ENCODE measurements at places on chromosomes 5 and 9.

- no peak for DNase-seq
Observed at GRCh38 chr5:115755675-115756074, 60.8 kb downstream of the CDO1 start.

DNA sequence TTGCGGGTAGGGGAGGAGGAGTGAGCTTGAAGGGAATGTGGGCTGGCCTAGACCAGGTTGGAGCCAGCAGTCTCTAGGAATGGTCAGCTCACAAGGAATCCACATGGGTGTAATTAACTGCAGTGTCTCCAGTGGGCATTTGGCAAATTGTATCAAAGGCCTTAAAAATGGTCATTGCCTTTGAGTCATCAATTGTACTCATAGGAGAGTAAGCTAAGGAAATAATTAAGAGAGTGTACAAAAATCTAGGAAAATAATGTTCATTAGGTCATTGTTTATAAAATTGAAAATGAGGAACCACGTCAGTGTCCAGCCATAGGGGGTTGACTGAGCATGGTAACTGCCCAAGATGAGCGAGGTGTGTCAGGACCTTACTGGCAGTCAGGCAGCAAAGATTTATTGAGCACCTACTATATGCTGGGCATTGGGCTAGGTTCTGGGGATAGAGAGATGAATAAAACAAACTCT, 29.8 kb upstream of the RPL26L1 start:
- DNase-seq = no peak

DNA sequence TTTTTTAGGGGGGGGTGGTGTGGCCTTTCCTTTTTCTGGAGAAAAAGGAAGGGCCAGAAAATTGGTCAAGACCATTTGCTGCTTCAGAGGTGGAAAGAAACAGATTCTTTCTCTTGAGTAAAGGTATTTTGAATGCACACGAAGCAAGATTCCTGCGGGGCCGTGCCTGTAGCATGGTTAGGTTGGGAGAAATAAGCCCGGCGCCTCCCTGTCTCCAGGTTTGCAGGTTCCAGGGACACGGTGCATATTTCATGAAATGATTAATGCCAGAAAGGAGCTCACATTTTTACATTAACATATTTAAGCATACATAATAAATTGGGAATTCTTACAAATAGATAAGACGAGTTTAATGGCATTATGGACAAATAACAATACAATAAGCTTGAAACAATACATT, 409.5 kb upstream of the IRX1 start:
- no peak for DNase-seq

- no peak for DNase-seq
Observed at GRCh38 chr5:1251678-1252580, 26.7 kb downstream of the SLC6A18 start.

DNA sequence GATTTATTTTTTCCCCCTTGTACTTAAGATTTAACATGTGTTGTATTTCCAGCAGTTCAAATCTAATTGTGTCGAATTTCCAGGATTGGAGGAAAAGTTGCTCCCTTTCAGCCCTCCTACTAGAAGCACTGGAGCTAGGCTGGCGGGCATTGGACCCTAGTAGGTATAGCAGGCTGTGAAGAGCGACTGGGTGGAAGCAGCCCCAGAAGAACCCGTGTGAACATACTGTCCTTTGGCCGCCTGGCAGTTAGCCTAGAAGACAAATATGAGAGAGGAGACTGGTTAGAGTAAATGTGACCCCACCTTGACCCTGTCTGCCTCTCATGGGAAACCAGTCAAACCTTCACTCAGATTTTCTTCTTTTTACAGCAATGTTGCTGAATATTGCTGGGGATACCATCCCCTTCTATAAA, 13.9 kb downstream of the ALDOB start:
- DNase-seq = no peak

GRCh38 chr5:164341056-164341619, 835.7 kb downstream of the MAT2B start:
- no peak for DNase-seq

GRCh38 chr9:136849960-136850865, 1.0 kb downstream of the PHPT1 start:
- DNase-seq = no peak

GRCh38 chr5:131323378-131323777, 59.5 kb downstream of the CDC42SE2 start:
- DNase-seq = no peak

DNA sequence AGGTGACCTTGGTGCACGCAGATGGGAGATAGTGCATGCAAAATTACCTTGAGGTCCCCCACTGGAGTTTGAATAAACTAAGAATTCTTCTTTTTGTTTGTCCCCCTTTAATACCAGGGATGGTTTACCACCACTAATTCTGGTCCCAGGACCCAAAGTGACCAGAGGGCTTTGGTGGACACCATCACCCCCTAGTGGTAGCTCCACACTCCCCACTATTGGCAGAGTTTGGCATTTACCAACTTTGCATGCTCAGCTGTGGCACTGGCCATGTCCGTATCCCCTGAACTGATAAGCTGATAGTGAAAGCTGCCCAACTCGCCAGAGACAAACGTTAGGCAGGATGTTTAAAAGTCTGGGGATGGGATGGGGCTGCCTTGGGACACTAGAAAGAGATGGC, 3.3 kb downstream of the ASTN2 start:
- peak; percentile 10 for DNase-seq

- DNase-seq = no peak
Observed at GRCh38 chr5:177410575-177410974, 1.2 kb upstream of the F12 start.

- no peak for DNase-seq
Observed at GRCh38 chr9:120913647-120914264, 12.8 kb downstream of the TRAF1 start.

- no peak for DNase-seq
Observed at GRCh38 chr9:98168941-98169488, 23.4 kb downstream of the CORO2A start.

DNA sequence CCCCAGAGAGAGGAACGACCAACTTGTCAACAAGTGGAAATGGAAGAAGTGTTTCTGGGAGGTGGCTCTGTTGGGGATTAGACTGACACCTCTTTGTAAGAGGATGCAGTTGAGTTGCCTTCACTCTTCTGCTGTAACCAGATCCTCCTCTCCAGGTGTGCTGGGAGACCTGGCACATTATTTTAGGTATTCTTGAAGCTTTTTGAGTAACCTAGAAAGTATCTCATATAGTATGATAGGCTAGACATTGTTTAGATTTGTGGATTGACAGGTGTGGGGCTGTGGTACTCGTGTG, 21.6 kb downstream of the SNX30 start:
- DNase-seq = no peak

DNA sequence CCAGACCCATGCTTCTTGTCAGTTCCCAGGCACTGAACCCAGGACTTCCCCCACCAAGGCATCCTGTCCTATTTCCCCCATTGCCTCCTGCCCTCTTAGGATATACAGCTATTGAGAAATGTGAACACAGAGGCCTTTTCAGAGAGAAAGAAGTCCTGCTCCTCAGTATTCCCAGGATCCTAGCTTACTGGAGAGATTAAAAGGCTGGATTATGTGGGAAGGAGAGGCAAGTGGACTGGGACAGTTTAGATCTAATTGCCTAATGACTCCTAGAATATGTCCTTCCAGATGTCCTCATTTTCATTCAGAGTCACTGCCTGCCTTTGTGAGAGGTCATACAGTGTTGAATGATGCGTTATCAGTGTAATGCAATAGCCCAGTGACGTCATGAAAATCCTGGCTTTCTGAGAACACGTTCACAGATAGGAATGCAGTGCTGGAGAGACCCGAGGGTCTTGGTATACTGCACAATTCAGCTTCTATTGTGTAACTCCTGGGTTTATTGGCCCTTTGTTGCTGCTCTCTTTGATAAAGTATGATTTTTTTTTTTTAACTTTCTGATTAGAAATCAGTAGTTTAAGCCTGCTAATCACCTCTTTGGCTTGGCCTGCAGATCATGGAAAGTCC, 26.2 kb downstream of the WWC1 start:
- no peak for DNase-seq

DNA sequence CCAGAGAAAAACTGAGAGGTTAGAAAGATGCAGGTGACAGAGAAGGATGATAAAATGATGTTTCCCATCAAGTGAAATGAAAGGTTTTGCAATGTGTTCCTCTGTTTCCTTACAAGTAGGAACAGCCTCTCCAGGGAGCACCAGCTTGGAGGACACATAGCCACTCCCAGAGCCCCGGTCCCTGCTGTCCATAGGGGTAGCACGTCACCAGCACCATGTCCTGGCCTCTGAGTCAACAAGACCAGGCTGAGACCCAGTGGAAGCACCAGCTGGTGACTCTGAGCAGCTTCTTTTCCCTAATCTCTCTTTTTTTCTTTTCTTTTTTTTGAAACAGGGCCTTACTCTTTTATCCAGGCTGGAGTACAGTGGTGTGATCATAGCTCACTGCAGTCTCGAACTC, 19.4 kb upstream of the HMCN2 start:
- no peak for DNase-seq

GRCh38 chr5:156363861-156364260, 36.9 kb downstream of the SGCD start:
- no peak for DNase-seq

DNA sequence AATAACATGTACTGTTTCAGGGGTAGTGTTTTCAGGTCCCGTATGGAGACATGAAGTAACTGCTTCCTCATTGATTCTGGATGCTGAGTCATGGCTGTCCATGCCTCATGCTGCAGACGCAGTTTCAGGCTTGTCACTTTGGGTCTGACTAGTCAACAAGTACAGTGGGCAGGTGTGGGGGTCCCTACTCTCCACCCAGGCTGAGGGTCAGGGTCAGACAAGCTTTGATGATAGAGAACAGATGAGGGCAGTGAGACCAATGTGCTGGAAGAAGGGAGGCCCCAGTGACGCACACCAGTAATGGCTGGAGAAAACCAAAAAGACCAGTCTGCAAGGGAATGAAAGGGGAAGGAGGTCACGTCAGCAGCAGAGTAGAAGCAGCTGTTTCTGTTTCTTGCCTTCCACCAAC, 80.0 kb upstream of the NFIL3 start:
- no peak for DNase-seq

DNA sequence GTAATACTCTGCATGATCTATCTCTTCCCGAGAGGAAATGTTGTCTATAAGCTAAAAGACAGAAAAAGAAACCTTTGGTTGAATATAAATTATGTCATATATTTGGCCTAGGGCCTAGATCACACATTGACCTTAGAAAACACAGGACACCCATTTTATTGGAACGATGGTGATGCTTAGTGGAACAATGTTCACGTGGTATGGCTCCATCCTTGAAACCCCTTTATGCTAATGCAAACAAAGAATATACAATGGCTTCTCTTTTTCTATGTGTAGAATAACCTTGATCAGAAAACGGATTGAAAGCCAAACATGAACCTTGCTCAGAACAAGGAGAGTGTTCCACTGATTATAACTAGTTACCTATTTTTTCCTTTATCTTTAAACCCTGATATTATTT, 24.5 kb downstream of the MRPS27 start:
- no peak for DNase-seq

GRCh38 chr5:89028595-89029285, 145.8 kb upstream of the MEF2C start:
- DNase-seq = no peak

- no peak for DNase-seq
Observed at GRCh38 chr5:76521240-76521758, 101.9 kb downstream of the F2RL2 start.

GRCh38 chr9:89884356-89885083, 279.7 kb downstream of the GADD45G start:
- DNase-seq = no peak

- DNase-seq = no peak
Observed at GRCh38 chr5:97046270-97046982, 96.0 kb downstream of the LIX1 start.

DNA sequence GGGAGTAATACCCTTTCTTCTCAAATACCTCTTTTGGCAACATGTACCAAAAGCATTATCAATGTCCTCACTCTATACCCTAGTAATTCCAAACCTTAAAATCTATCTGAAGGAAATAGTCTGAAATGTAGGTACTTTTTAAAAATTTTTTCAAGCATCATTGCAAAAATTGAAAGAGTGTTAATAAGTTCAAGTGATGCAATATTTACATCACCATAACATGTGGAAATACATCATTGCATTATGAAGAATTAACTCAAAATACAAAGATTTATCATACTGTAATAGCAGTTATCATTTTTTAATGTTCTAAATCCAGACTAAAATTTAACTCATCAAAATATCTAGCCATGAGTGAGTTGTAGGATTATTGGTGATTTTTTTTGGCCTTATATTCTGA, 123.1 kb downstream of the DENND1A start:
- DNase-seq = no peak

DNA sequence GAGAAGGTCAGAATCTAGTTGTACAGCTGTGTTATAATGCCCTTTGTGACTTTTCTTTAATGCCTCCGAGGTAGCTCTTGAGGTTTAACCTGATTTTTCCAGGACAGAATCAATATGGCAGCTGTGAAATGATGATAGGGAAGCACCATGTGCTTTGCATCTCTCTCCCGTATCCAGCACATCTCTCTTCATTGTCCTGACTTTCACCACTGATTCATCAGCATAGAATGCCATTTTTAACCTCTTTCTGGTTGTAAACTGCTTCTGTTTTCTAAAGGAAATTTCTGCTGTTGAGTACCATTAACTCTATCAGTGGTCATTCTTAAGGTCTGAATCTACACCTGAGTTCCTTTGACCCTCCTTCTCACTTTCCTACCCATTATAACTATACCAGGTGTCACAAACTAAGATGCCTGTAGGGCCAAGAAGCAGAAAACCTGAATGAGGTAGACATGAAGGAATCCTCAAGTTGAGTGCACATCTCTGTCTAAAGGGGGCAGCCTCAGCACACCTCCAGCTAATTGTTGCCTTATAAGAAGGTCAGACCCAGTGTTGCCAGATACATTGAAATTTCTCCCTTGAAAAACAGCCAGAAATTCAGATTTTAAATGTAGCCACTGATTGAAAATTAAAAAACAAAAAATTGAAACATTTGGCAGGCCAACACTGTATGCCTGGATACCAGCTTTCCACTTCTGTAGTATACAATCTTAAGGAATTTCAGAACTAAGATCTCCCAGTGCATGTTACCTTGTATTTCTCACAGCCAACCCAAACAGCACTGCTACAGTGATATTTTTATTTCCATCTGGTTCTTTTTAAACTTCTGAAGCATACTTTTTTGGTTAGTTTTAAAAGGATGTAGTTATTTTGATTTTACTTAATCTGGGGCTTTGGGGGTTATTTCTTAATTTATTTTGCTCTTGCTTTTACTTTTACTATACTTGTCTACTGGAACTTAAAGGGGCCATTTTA, 35.8 kb upstream of the TLX3 start:
- DNase-seq = peak; percentile 2

DNA sequence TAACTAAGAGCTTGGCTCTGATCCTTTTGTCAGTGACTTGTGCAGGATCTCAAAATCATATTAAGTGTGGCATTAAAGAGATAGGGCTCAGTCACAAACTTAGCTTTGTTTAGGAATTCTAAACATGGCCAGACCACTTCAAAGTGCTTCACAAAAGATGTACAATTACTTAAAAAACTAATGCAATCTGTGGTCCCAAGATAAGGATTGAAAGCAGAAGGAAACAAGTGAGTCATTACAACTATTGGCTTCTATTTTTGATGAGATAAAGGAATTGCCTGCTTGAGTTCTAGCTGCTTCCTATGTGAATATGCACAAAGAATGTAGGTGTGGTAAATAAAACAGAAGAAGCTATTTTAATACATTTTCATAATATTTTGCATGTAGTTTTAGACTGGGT, 44.9 kb upstream of the SLC12A2 start:
- no peak for DNase-seq
